Frontal cortex (tissue), 4 donors: ENCODE measurements at places on chromosomes 13 and 19. TPM values are rescaled to one million over a fixed set of nuclear protein-coding genes. Genes with fewer than 3 reads are reported as not detected.

ZNF414 gene
- total RNA-seq: 2.4 TPM

HS6ST3 gene
- 25.3 TPM for total RNA-seq

ZIC5 gene
- total RNA-seq: 1.6 TPM

TBXA2R gene
- 0.41 TPM for total RNA-seq

GNA15 gene
- 0.82 TPM for total RNA-seq

TPGS1 gene
- 26.1 TPM for total RNA-seq

APOC4 gene
- total RNA-seq: not detected

RETN gene
- total RNA-seq: not detected

GRCh38 chr13:75417012-75417384 lies 65.0 kb downstream of the TBC1D4 start:
- no peak for DNase-seq

DNA sequence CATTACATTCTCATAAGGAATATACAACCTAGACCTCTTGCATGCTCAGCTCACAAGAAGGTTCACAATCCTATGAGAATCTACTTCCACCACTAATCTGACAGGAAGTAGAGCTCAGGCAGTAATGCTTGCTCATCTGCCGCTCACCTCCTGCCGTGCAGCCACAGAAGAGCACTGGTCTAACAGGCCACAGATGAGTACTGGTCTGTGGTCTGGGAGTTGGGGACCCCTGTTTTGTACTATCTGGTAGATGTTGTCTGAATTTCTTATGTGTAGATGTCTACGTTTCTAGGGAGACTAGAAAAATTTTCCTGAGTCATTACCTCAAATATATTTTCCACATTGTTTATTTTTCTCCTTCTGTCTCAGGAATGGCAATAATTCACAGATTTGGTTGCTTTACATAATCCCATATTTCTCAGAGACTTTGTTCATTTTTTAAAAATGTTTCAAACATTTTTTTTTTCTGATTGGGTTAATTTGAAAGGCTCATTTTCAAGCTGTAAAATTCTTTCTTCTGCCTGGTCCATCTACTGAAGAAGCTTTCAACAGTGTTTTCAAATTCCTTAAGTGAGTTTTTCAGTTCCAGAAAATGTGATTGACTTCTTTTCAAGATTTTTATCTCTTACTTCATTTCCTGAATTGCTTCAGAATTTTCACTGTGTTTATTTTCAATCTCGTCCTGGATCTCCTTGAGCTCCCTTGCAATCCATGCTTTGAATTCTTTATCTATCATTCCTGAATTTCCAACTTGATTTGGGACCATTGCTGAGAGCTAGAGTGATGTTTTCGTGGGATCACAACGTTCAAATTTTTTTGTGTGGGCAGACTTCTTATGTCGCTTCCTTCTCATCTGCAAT lies 1322.2 kb downstream of the PCDH9 start:
- no peak for DNase-seq

DNA sequence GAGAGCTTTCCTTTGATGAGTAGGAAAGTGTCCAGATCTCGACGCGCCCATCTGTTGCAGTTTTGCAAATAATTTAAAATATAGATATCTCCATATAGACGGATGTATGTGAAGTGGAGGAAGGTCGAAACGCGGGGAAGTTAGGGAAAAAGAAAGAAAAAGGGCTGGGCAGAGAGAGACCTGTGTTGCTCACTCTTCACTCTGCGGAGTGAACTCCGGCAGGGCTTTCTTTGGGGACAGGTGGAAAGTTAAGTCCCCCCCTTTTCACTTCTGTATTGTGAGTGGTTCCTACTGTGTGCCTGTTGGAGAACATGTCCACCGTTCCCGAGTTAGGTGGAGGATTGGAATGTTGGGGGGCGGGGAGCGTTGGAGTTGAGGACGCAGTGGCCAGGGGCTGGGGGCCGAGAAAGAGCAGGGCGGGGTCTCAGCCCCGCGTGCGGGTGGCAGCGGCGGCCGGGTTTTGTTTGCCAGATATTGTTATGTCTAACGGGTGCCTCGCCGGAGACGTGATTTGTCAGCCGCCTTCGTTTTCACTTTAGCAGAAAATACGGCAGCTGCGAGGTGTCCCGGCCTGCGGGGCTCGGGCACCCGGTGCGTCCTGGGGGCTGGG lies 145.1 kb upstream of the ZNF536 start:
- DNase-seq: no peak

GRCh38 chr13:41306271-41307145 lies 4.6 kb upstream of the NAA16 start:
- no peak for DNase-seq

- DNase-seq: no peak
These were observed 581.0 kb upstream of the MIR17HG start for GRCh38 chr13:90766386-90766902.

DNA sequence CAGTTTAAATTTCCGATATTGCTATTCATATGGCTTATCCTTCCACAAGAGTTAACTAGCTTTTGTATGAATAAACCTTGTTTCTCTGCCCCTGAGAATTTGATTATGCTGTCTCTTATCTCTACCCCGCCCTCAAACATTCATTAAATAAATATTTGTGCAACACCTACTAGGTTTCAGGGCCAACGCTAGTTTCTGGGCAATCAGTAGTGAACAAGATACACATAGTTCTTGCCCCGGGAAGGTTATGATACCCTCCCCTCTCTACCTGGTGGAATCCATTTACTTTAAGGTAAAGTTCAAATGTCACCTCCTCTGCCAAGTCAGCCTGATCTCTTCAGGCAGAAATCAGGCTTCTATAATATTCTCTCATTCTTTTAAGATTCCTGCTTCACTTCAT lies 16.6 kb upstream of the USP12 start:
- no peak for DNase-seq

GRCh38 chr13:37011788-37012187 lies 11.2 kb downstream of the EXOSC8 start:
- DNase-seq: no peak

DNA sequence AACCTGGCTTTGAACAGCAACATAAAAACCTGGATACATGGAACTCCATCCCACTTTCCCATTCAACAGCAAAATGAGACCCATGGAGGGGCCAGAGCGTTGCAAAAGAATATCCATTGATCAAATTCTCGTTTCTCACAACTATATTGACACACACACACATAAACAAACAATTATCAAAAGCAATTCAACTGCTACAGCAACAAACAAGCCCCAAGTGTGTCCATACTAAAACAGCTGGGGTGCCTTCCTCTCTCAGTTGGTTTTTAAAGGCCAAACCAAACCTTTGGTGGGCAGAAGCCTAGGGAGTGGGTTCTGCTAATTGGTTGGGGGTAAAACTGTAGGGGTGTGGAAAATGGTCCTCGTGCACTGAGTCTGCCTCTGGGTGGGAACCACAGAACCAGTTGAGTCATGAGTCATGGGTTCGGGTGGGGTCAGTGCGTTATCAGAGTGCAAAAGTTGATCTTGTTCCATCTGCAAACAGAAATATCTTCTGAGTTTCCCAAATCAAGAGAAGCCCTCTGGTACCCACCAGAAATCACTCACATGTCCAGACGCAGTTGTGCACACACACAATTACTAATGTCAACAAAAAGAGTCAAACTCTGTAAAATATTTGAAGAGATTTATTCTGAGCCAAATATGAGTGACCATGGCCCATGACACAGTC lies 18.5 kb downstream of the GPR42 start:
- no peak for DNase-seq

GRCh38 chr19:17075864-17076542 lies 426 bp downstream of the MYO9B start:
- DNase-seq: no peak

DNA sequence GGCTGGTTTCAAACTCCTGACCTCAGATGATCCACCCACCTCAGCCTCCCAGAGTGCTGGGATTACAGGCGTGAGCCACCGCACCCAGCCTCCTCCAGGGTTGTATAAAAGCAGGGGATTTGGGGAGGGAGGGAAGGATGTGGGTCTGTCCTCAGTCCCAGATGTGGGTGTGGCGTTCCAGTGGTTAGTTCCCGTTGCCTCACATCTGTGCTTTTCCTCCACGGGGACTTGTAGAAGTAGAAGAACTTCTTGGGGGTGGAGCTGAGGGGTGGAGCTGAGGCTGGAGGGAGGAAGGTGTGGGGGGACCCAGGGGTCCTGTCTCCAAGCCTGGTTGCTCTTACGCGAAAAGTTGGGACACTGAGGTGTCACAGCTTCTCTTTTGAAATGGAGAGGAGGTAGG lies 514 bp upstream of the MCEMP1 start:
- DNase-seq: no peak
